Purkinje cell (primary cell): ENCODE measurements at places on chromosomes 12 and 14. TPM values are rescaled to one million over a fixed set of nuclear protein-coding genes. Genes with fewer than 3 reads are reported as not detected.

Gene CLMN
- 68.4 and 126 TPM in 2 replicates for polyA plus RNA-seq

Gene KTN1
- 233 and 286 TPM in 2 replicates for polyA plus RNA-seq

Gene ARHGEF25
- not detected in 2 replicates for polyA plus RNA-seq

Gene SLC2A13
- 29.9 and 30.4 TPM in 2 replicates for polyA plus RNA-seq

Gene CLEC6A
- polyA plus RNA-seq = not detected in 2 replicates

Gene CLEC7A
- polyA plus RNA-seq = not detected in 2 replicates

Gene BICDL1
- 4.7 and 5.6 TPM in 2 replicates for polyA plus RNA-seq

Gene LYZ
- not detected in 2 replicates for polyA plus RNA-seq
